ENCODE measurements at places on chromosomes 11 and 22.
A peak's percentile ranks its signal among the peaks of the same experiment; 100 is the strongest.

- peak; percentile 57 for DNase-seq
Measured at GRCh38 chr11:14320020-14320419, 39.0 kb downstream of the RRAS2 start.

GRCh38 chr11:32671051-32671450, 87.4 kb downstream of the EIF3M start:
- DNase-seq = no peak

DNA sequence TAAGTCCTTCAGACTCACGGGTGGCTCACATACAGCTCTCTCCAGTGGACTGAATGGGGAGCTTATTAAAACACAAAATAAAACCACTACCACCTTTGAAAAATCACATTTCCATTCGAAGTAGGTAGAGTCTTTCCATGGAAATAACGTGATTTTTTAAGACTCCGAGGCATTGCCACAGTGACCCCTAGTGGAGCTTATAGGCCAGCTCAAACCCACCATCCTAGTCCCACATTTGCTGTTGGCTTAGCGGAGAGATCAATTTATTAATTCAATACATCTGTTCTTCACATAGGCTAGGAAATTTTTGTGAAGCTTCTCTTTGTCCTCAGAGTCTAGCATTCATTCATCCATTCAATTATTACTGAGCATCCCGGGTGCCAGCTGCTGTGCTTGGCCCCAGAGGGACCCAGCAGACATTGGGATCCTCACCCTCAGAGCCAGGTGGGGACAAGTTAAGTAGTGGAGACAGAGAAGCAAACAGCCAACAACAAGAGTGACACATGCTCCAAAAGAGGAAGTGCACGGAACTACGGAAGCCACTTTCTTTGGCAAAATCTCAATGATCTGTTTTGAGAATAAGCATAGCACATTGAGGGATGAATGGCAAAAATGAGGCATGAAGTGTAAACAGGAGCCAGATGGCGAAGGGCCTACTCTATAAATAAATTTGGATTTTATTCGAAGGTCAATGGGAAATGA, 10.2 kb upstream of the P4HA3 start:
- peak; percentile 82 for DNase-seq

DNA sequence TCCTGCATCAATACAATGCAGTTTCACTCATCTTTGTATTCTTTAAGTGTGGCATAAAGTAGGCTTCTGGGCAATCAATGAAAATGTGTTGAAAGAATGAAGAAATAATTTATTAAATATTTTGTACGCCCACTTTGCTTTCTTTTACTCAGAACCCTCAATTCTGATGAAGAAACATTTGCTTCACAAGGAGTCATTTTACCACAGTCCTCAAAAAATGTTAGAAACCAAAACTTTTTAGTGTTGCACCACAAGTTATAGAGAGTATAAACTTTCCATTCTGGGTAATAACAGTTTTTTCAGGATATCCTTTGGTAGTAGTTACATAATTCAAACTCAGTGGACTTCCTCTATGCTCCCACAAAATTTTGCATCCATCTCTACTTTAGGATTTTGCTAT, 360.5 kb downstream of the DLG2 start:
- no peak for DNase-seq

- no peak for DNase-seq
Measured at GRCh38 chr11:22878039-22878438, 17.8 kb upstream of the CCDC179 start.

GRCh38 chr22:39666926-39667325, 96.4 kb downstream of the CACNA1I start:
- DNase-seq = no peak

GRCh38 chr11:8309862-8310261, 46.2 kb upstream of the LMO1 start:
- no peak for DNase-seq

DNA sequence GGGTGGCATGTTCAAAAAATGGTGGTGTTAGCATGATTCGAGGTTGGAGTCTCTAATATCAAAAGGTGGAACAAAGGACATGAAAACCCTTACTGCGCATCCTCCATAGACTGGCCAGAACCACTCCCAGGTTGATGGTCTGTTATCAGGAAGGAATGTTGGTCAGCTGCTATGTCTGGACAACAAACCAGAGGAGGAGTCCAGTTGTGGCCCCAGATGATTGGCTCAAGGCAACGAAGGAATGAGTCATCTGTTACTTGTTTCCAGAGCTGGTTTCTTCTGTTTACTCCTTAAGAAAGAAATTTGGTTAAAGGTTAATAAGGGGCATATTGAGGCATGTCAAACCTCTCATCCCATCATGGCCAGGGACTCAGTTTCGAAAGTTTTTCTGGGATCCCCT, 56.8 kb upstream of the GRIA4 start:
- no peak for DNase-seq

DNA sequence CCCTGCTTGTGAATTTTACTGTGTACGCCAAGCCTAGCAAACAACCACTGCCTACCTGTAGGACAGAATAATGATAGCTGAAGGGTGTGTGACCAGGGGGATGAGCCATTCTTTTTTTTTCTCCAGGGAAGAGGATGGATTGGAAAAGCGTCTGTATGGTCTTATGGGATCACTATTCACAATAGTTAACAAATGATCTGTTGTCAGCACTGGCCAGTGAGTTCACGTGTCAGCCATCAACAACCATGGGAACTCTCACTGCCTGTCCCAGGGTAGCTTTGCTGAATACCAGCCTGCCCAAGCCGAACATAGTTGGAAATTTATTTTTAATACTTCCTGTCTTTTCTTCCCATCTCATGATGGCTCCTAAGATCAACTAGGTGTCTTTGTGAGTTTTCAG, 170.2 kb downstream of the ST3GAL4 start:
- DNase-seq = no peak

DNA sequence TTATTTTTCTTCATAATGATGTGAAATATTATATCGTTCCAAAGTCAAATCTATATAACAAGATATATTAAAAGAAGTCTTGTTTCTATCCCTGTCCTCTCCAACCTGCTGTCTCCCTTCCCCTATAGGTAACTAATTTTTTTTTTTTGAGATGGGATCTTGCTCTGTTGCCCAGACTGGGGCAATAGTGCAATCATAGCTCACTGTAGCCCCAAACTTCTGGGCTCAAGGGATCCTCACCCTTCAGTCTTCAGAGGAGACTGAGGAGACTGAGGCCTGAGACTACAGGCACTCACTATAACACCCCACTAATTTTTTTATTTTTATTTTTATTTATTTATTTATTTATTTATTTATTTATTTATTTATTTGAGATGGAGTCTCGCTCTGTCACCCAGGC, 10.3 kb upstream of the RELA start:
- DNase-seq = no peak

DNA sequence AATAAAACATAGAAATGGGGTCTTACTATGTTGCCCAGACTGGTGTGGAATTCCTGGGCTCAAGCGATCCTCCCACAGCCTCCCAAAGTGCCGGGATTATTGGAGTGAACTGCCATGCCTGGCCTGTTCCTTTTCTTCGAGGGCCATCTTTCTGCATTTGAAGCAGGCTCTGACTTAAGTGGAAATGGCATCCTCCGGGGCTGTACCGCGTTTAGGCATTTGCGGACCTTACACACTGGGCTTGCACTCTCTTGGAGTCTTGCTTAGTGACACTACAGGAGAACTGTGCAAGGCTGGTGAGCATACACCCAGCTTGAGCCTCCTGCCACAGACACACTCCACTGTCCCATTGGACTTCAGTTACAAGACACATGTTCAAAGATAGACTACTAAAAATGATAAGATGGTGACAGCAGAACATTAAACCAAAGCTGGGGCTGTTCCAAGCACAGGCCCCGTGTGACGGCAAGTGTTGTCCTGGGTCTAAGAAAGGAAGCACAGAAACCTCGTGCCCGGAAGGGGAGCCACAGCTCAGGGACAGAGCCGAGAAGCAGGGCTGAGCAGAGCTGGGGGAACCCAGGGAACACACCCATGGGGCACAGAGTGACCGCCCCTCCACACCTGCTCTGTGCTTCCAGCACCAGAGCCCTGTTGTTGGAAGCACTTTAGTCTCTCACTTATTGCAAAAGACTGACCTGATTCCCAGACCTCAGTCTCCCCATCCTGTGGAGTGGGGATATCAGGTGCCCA, 59.0 kb upstream of the SHANK2 start:
- no peak for DNase-seq

DNA sequence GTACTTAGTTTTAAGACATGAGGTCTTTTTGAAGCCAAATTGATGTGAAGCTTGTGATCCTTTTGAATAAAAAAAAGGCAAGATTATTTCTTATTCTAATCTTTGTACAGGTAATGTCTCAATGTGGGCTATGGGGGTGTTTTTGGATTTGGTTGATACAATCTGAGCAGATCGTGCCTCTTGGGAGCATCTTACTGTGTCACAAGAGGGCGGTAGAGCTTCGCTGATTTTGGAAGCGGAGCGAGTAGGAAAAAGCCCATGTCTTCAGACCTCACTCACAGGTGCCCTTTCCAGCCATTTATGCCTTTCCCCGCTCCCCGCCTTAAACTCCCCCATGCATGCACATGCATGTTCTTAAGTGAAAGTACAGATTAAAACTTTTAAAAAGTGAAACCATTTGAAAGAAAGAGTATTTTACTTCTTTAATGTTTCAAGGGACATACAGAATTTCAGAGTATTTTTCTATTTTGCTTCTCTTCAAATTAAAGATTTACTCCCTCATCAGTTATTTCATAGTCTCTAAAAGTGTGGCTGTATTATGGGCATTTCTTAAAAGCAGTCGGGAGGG, 18.8 kb downstream of the DDX25 start:
- DNase-seq = peak; percentile 75

DNA sequence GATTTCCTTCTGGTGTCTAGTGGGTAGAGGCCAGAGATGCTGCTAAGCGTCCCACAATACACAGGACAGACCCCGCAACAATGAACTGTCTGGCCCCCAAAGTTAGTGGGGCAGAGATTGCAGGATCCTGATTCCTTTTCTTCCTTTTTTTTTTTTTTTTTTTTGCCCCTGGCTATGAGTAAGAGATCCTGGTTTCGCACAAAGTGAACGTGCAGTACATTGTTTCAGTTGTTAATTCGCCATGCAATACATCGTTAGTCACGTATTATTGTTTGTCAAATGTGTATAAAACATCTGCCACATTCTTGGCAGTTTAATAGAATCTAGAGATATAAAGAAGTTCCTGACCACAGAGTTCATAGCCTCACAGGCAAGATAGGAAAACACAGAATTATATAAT, 20.2 kb downstream of the ST3GAL4 start:
- peak; percentile 32 for DNase-seq

DNA sequence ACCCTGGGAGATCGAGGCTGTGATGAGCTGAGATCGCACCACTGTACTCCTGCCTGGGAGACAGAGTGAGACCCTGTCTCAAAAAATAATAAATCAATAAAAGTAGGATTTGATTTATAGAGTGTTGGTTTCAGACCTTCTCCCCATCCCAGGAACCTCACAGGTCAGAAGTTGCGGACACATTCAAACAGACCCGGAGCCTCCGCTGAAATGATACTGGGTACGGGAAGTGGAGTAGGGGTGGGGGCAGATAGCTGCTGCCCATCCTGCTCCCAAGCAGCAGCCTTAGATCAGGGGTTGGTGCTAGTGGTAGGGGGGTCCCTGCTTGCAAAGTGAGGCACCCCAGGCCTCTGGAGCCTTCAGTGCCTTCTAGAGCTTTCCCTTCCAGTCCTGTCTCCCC, 7.8 kb downstream of the PRDM11 start:
- DNase-seq = no peak

- DNase-seq = no peak
Measured at GRCh38 chr22:46736705-46737104, 1.3 kb downstream of the CERK start.

- DNase-seq = no peak
Measured at GRCh38 chr22:42582987-42583386, 29.2 kb downstream of the SERHL2 start.

GRCh38 chr11:84241343-84242131, 955.4 kb upstream of the CCDC90B start:
- DNase-seq = no peak

GRCh38 chr22:46522797-46523196, 14.6 kb downstream of the CELSR1 start:
- DNase-seq = no peak

DNA sequence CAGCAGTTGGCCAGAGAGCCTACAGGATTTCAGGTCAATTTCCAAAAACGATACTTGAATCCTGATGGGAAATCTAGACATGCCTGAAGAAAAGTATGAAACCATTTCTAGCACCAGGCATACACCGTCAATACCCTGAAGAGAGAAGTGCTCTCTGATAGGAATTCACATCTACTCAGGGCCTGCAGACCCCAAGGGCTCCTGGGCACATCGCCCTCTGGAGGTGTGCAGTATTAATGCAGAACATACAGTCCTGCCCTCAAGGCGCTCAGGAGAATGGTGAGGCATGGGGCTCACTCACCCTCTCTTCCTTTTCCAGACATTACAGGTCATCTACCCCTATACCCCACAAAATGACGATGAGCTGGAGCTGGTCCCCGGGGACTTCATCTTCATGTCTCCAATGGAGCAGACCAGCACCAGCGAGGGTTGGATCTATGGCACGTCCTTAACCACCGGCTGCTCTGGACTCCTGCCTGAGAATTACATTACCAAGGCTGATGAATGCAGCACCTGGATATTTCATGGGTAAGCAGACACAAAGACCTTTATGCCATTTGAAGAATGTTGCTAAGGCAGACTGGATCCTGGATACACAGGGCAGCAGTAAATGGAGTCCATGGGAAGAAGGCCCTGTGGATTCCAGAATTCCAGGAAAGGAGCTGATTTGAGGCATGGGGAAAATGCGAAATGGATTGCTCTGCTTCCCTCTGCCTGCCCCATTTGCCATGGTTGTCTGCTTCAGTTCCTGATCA, 49.3 kb upstream of the CRTAM start:
- DNase-seq = no peak

GRCh38 chr22:38655519-38656255, 505 bp downstream of the FAM227A start:
- DNase-seq = peak; percentile 12

GRCh38 chr22:22823131-22823810, 64.3 kb upstream of the IGLL5 start:
- no peak for DNase-seq

DNA sequence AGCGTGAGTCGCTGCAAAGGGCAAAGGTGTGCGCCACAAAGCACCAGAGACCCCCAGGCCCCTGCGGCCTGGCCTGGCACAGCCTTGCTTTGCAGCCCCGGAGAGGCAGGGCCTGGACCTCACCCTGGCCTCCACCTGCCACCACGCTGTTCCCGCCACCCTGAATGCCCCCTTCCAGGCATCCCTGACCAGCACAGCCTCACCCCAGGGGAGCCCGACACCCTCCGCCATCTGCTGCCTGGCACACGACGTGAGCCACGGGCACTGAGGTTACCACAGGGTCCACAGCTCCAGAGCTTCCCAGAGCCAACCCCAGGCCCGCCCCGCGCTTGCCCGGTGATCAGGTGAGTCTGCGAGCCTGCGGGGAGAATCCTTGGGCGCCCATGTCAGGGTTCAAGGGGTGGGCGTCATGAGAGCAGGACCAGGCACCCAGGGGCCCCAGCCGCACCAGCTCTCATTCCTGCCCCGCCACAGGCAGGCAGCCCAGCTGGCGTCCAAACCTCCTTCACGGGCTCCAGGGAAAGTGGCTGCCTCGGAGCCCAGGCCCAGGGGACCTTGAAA, 171.3 kb downstream of the BRD1 start:
- DNase-seq = no peak

All from fibroblast of mammary gland (primary cell).